ENCODE measurements at places on chromosomes 1 and 21. TPM values are rescaled to one million over a fixed set of nuclear protein-coding genes. Genes with fewer than 3 reads are reported as not detected.

- no peak for DNase-seq
These were observed 79.7 kb upstream of the PBX1 start for GRCh38 chr1:164479242-164479641.

DNA sequence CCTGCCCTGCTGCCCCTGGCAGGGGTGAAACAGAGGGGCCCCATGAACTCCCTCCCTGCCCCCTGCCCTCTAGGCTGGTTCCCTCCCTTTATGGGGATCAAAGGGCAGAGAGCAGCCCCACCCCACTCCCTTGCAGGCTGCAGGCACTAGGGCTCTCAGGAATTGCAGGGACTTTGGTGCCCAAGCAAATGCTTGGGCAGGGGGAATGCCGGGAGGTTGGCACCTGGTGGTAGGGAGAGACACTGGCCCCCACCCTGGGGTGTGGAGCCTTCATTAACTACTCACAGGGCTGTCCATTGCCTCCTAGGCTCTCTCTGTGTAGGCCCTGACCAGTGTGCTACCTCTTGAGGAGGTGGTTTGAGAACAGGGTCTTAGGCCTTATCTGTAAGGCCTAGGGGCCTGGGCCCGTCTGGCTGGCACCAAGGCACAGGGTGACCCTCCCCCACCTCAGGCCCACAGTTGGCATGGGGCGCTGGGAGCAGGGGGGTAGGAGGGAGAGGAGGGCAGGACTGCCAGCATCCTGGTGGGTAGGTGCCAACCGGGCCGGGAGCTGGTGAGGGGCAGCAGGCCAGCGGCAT is 4.7 kb downstream of the ZBTB7B start:
- DNase-seq: no peak

- DNase-seq: peak; percentile 57
These were observed 247.1 kb downstream of the NPHP4 start for GRCh38 chr1:5744911-5745799.

DNA sequence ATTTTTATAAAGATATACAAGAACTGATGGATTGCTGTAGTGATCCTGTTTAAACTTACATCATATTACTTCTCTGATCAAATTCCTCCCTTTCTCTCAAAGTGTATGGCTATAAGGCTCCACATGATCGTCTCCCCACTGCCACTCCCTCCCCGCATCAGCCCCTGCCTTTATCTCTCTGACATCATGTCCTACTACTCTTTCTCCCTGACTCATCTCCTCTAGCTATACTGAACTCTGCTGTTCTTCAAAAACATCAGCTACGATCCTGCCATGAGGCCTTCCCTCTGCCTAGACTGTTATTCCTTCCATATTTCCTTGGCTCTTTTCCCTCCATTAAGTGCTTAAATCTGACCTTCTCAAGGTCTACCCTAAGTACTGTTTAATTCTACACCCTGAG is 22.8 kb downstream of the HFM1 start:
- DNase-seq: no peak

DNA sequence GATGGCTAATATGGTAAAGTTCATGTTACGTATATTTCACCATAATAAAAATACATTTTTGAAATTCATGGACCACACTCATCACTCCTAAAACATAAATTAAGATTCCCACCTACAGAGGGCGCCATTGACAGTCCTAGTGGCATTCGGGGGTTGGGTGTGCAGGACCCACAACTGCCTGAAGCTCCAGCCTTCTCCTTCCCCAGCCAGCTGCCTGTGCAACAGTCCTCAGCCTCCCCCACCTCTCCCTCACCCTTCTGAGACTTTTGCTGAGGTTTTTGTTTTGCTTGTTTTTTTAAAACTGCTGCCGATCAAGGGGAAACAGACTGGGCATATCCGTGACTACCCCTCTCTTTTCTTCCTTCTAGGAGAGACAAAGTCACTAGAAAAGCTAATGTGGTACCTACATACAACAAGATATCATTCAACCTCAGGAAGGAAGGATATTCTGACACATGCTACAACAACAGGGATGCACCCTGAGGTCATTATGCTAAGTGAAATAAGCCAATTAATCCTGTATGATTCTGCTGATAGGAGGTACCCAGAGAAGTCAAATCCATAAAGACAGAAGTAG is 9.2 kb upstream of the EVA1C start:
- peak; percentile 68 for DNase-seq

- no peak for DNase-seq
These were observed 4.8 kb downstream of the MFSD2A start for GRCh38 chr1:39959651-39960333.

GRCh38 chr1:235557495-235557894 is 53.2 kb upstream of the B3GALNT2 start:
- no peak for DNase-seq

- DNase-seq: peak; percentile 53
These were observed 4.4 kb downstream of the NDUFS2 start for GRCh38 chr1:161206411-161207140.

- no peak for DNase-seq
These were observed 36.7 kb upstream of the HAO2 start for GRCh38 chr1:119331915-119332314.

DNA sequence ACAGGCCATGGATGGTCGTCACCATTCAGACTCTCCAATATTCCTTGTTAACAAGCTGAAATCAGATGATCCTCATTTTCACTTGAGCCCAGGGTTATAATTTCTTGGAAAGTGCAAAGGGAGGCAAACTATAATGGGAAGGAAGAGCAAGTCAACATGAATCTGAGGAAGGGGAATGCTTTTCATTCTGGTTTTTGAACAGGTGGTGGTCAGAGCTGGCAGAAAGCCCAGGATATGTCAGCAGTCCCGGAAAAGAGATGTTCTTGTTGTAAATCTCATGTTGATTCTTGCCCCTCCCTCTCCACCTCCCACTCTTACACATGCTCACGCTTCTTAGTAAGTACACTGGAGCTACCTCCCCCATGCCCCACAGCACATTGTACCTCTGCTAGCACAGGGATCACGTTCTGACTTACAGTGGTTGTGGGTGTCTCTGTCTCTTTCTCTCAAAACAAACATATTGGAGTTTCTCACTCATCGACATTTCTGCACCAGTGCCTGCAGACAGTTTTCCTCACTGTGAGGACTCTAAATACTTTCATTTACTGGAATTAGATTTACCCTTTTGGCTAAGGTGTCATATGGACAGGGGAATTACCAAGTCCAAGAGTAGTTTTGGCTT is 77.6 kb downstream of the XCL2 start:
- DNase-seq: peak; percentile 55

- no peak for DNase-seq
These were observed 15.0 kb upstream of the ERMAP start for GRCh38 chr1:42801832-42802473.

DNA sequence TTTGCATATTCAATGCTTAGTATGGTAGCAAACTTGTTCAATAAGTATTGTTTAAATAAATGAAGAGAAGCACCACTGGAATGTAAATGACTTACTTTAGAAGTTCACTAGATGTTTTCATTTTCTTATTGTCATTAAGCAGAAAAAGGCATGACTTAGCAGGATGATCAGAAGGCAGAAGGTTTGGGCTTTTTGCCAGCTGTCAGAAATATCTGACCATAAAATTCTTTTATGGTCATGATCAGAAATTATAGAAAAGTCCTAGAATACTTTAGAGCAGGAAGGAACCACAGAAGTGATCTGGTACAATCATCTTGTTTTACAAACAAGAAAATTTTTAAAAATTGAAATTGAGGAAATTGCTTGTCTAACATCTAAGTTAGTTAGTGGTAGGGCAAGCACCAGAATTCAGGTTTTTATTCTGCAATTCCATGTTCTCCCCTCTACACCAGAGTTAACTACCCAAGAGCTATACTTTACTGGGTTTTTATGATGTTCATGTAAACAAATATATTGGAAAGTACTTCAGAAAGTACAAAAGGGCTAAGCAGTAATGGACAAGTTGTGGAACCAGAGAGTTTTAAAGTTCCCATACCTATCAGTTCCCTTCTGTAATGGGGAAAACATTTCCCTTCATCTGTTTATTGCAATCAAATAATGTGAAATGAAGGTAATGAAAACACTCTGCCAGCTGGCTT is 10.1 kb downstream of the FMO5 start:
- DNase-seq: no peak

- peak; percentile 62 for DNase-seq
These were observed 224.0 kb downstream of the FGGY start for GRCh38 chr1:59520827-59521418.

GRCh38 chr1:29801003-29801402 is 564.7 kb downstream of the PTPRU start:
- no peak for DNase-seq

DNA sequence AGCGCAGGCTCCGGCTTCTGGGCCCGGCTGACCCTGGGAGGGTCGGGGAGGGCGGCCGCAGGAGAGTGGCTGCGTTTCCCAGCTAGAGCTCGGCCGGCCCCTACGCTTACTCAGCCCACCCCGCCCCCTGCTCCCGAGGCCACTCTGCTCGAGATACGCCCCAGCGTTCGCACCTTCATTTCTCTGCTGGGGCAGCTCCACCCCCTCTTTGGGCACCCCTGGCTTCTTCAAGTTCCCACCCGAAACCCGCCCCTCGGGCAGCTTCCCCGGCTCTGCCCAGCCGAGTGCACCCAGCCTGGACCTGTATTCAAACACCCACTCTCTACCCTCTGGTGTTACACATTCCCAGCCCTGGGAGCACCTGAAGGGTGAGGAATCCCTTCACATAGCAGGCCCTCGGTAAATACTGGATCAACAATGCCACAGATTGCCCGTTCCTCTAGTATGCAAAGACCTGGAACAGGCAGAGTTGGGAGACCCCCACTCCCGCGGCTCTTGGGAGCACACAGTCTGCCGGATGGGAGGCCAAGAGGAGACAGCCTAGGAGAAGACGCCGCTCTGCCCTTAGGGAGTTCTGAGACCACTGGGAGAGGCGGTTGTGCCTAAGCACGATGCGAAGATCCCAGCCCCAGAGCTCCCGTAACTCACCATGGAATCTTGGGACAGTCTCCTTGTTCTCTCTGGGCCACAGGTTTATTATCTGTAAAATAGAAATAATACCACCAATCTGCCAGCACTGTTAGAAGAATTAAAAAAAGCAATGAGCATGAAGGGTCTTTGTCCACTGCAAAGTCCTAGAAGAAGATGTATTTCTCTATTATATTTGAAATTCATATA is 566 bp upstream of the PAQR7 start:
- no peak for DNase-seq

DNA sequence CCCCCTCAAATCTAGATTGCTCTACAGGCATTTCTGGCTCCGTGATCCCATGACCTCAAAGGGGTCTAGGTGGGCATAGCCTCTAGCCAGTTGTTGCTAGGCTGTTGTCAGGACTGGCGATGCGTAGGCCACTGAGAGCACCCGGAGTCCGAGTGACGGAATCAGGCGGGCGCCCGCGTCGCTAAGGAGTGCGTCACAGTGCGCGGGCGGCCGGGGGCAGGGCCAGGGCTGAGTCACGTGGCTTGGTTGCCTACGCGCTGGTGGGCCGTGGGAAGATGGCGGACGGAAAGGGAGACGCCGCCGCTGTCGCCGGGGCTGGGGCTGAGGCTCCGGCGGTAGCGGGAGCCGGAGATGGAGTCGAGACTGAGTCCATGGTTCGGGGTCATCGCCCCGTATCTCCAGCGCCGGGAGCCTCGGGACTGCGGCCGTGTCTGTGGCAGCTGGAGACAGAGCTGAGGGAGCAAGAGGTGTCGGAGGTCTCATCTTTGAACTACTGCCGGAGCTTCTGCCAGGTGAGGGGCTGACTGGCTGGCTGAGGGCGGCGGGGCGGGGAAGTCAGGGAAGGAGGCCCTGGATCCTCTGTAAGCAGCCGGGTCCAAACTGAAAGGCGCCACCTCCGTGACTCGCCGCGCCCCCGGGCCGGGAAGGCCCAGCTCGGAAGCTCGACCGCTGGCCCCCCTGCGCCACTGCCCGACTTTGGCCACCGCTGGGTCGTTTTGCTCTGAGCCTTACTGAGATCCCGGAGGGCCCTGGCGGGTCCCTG is at the start of gene RLF:
Gene RLF, plus strand, starts transcription at position 263 of the 763 bp plus-strand sequence. Its CDS starts 13 bp downstream, at position 276.
- DNase-seq: peak; percentile 98

DNA sequence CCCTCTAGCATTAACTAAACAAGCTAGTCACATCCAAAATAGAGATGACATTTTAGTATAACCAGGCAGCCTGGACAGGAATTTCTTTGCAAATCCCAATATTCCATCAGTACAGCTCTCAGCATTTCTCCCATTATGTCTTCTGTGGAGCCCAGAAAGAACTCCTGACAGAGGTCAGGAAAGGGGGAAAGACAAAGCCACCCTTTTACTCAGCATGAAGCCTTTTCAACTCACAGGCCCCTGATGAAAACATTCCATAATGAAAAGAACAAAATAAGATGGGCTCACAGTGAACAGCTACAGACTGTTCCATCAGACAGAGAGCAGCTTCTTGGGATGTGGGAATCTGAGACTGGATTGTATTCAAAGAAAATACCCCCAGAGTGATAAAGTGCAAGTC is 80.6 kb downstream of the TEX35 start:
- no peak for DNase-seq

GRCh38 chr21:39688010-39688409 is 57.0 kb upstream of the IGSF5 start:
- no peak for DNase-seq

GRCh38 chr1:1550591-1551432 is 10.4 kb upstream of the TMEM240 start:
- peak; percentile 39 for DNase-seq

- DNase-seq: no peak
These were observed 9.7 kb downstream of the KDF1 start for GRCh38 chr1:26950602-26951001.

- no peak for DNase-seq
These were observed 3.1 kb downstream of the KIFAP3 start for GRCh38 chr1:170071378-170071777.

GRCh38 chr1:227317523-227318015 is 723 bp downstream of the CDC42BPA start:
- DNase-seq: peak; percentile 82

LRRC52 gene
- not detected for total RNA-seq

CFHR4 gene
- total RNA-seq: not detected

A3GALT2 gene
- total RNA-seq: 0.28 TPM

OPRD1 gene
- total RNA-seq: 0.28 TPM

DYNLT5 gene
- 11.1 TPM for total RNA-seq

PKP1 gene
- 0.88 TPM for total RNA-seq

RBP7 gene
- total RNA-seq: 2.1 TPM

MCOLN2 gene
- 5.0 TPM for total RNA-seq

C2CD4D gene
- 0.40 TPM for total RNA-seq

INSRR gene
- total RNA-seq: not detected

HPDL gene
- 0.80 TPM for total RNA-seq

BACE2 gene
- 36.0 TPM for total RNA-seq

RC3H1 gene
- 51.5 TPM for total RNA-seq

TRMT13 gene
- total RNA-seq: 45.1 TPM

KMO gene
- total RNA-seq: 6.1 TPM

TCEA3 gene
- 33.3 TPM for total RNA-seq

LRRN2 gene
- 4.4 TPM for total RNA-seq

TNFRSF9 gene
- total RNA-seq: 0.65 TPM

MSH4 gene
- total RNA-seq: 0.40 TPM

KLHL12 gene
- 24.6 TPM for total RNA-seq

RXRG gene
- total RNA-seq: 1.6 TPM

ZNF436 gene
- total RNA-seq: 8.9 TPM

CSMD2 gene
- total RNA-seq: 0.11 TPM

NTMT2 gene
- not detected for total RNA-seq

KISS1 gene
- total RNA-seq: not detected

B3GALT6 gene
- total RNA-seq: 28.3 TPM

GPR52 gene
- total RNA-seq: 2.6 TPM

FAM3B gene
- 18.1 TPM for total RNA-seq
